ENCODE measurements at places on chromosomes 11 and 22.

DNA sequence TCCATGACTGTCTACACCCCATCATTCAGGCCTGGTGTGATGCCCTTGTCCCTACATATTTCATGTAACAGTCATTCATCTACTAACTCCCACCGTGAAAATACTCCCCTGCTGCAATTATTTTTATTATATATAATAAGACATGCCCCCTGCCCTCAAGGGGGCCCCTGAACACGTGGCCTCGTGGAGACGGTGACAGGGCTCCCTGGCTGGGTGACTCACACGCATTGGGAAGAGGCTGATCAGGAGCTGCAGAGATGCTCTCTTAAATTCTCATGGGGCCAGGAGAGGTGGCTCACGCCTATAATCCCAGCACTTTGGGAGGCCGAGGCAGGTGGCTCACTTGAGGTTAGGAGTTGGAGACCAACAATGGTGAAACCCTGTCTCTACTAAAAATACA, 88.6 kb downstream of the ST3GAL4 start:
- no peak for DNase-seq

GRCh38 chr11:110075105-110075846, 17.9 kb upstream of the ZC3H12C start:
- DNase-seq = no peak

- no peak for DNase-seq
These were observed at the start of gene OR10A2 for GRCh38 chr11:6862961-6863360. Gene OR10A2, plus strand, starts transcription at chr11:6863057. Its CDS starts 6,698 bp downstream, at chr11:6869755.

- no peak for DNase-seq
These were observed 55.5 kb downstream of the ABTB2 start for GRCh38 chr11:34302046-34302921.

DNA sequence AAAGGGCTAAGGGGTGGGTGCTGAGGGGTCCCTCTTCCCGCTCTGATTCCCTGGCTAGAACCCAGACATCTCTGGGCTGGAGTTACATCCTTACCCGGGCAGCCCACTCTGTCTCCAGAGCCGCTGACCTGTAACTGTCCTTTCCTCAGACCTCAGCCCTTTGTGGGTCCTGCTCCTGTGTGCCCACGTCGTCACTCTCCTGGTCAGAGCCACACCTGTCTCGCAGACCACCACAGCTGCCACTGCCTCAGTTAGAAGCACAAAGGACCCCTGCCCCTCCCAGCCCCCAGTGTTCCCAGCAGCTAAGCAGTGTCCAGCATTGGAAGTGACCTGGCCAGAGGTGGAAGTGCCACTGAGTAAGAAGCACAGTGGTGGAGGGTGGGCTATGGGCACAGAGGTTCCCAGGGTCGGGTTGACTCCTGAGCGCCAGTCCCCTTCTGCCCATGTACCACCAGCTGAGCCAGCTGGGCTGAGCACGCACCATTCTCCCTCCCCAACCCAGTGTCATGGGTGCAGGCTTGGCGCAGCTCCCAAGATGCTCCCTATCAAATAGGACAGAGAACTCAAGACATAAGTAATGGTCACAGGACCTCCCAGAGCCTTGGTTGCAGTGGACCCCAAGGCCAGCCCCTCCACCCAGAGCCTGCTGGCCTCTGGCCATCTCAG, 1.6 kb downstream of the IL18BP start:
- no peak for DNase-seq

- no peak for DNase-seq
These were observed 12.4 kb upstream of the TIMP3 start for GRCh38 chr22:32788904-32789624.

- DNase-seq = no peak
These were observed 94.8 kb upstream of the APOA1 start for GRCh38 chr11:116932181-116932580.

- DNase-seq = no peak
These were observed 25.5 kb upstream of the DGKZ start for GRCh38 chr11:46321757-46322156.

DNA sequence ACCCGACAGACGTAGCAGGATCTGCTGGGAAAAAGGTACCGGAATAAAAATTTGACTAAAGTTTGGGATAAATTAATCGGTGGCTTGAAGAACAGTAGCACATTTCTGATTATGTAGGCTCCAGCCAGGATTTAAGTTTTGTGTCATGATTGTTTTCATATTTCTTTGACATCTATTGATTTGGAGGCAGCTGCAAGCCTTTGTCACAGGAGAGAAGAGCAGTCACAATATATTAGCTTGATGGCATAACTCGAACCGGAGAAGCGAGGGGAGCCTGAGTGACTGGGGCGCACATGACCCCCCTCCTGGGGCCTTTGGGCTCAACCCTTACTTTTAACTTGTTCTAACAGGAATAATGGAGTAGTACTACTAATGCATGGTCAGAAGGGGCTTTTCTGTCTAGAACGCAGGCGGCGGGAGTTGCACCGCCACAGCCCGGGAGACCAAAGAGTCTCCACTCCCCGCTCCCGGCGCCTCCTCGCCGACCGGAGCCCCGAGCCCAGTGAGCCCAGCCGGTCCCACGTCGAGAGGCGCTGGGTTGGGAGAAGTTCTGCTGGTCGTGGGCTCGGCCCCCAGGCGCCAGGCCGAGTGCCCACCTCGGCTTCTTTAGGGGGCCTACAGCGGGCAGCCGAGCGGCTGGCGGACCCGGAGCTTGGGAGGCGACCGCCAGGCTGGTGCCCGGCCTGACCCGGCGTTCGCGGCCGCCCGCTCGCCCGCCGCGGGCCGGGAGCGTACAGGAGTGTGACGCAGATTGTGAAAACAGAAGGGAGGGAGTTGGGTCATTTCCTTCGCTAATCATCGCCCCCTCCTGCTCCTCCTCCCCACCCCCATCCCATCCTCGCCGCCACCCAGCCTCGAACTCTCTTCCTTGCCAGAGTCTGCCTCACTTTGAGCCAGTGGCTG, 15.7 kb upstream of the PAX6 start:
- no peak for DNase-seq

GRCh38 chr22:45087802-45088201, 75.9 kb upstream of the NUP50 start:
- DNase-seq = no peak

DNA sequence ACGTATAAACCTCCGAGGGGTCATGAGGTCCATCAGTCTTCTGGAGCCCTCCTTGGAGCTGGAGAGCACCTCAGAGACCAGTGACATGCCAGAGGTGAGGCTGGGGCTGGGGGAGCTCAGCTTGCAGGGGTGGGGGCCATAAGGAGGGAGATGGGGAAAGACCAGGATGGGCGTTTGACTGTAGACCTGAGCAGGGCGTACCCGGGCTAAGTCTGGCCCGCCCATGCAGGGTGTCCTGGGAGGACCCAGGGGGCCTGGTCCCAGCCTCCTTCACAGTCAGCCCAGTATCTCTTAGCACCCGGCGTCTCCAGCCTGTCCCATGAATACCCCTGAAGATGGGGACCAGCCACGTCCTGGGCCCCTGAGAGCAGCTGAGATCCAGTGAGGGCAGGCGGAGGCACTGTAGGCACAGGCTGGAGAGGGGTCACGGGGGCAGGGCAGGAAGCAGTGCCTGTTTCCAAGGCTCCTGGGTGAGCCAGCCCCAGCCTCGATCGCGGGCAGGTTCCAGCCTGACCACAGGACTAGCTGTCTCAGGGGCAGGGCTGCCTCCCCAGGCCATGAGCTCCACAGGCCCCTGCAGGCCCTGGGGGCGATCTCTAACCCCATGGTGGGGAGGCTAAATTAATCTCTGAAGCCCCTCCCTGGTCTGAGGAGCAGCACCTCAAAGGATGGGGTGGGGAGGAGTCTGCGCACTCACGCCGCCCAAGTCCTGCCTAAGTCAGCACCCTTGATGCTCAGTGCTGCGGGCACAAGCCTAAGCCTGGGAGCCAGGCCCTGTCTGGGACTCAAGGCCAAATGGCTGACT, 7.1 kb downstream of the SSH3 start:
- no peak for DNase-seq

DNA sequence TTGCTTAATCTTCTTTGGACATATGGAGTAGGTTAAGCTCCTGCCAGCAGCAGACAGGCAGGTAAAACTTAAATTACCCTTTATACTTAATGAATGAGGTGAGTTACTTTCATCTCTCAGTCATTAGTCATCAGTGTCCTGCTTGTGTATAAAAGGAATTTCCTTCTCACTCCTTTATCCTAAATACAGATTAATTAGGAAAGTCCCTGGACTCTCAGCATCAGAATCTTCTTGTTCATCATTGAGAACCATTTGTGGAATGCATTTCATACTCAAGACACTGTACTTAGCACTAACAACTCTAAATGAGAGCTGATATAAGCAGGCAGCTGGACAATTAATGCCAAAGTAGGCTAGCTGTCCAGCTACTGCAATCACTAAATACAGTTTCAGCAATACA, 630.4 kb downstream of the METTL15 start:
- no peak for DNase-seq

DNA sequence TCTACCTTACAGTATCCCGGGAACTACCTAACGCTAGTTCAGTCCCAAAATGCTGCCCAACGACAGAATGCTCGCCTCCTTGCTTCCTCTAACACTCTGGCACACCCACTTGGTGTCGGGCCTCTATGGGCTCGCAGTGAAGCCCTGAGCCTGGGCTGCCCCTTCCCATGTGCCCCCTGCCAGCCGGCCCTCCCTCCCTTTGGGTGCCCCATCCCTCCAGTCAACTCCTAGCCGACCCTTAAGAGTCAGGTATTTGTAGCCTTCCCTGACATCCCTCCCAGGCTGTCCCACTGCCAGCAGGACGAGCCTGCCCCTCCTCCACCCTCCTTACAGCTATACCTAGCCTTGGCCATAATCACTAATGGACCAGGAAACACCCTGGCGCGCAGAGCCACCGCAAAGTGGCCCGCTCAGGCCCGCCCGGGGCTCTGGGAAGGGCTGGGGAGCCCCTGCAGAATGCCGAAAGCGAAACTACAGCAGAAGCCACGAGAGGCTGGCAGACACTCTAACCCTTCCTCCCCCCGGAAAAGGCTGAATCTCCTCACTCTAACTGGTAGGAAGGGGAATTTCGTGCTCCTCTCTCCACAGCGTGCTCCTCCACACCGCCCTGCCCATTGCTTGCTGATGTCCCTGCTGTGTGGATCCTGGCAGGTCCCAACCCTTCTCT, 8.2 kb downstream of the CBX7 start:
- peak; percentile 34 for DNase-seq

GRCh38 chr11:12430351-12430750, 53.0 kb downstream of the PARVA start:
- DNase-seq = no peak

- no peak for DNase-seq
These were observed 2.0 kb upstream of the TESMIN start for GRCh38 chr11:68753300-68753699.
